ENCODE measurements at places on chromosomes 7 and 10. TPM values are rescaled to one million over a fixed set of nuclear protein-coding genes. Genes with fewer than 3 reads are reported as not detected.

Gene KLF14
- polyA plus RNA-seq, result 0.07 TPM

Gene AKR1B15
- polyA plus RNA-seq, result 0.18 TPM

Gene CARD11
- polyA plus RNA-seq, result 2.7 TPM

DNA sequence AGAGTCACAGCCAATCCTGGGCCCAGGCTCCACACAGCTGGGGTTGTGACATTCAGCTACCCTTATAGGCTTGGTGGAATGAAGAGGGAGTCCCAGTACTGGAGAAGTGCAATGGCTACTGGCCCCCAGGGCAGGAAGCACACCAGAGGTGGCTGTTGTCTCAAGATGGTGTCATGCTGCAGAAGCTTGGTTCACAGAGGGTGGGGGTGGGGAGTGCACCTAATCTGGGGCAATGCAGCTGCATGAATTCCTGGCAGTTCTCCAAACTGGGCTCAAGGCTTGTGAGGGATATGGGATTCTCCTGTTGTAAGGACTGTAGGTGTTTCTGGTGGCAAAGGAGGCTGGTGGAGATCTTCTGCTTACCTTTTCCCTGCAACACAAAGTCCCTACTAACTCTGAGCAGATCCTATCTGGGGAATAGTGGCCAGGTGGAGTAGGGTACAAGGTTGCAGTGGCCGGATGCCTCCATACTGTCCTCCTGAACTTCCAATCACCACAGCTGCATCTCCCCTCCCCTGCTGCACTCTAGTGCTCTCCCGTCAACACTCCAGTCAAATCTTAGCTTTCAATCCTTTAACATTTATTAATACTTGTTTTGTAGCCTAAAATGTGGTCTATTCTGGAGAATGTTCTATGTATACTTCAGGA, 27.4 kb upstream of the PLA2G12B start:
- DNase-seq, result no peak

- no peak for DNase-seq
Measured at GRCh38 chr7:87475359-87476178, at the start of gene ABCB4. Gene ABCB4, minus strand, starts transcription at chr7:87475680. Its CDS starts 215 bp downstream, at chr7:87475465.

DNA sequence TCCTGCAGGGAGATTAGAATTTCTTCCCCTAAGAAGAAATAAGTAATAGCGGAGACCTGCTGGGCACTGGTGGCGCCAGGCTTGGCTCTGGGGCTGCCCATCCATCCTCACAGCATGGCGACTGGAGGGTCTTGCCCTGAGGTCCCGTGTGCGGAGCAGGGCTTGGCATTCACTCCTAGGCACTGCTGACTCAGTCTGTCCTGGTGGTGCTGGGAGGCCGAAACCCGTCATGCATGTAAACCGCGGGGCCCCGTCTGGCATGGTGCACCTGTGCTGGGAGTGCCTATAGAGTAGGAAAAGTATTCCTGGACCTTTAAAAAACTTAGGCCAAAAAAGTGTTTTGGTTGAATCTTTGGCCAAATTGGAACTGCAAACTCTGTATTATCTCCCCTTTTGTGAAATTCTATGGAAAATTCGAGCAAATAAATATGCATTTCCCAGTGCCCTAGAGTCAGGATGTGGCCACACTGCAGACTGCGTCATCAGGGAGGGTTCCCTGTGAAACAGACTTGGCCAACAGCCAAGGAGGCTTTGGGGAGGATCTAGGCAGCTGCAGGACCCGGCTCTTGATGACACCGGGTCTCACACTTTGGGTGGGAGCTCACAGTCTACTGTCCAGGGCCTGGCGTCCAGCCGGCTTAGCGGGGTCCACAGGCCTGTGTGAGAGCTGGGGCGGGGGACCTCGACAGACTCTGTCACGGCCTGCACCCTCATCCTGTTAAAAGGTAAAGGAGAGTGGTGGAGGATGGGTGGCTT, 122.3 kb downstream of the VIPR2 start:
- DNase-seq, result no peak

DNA sequence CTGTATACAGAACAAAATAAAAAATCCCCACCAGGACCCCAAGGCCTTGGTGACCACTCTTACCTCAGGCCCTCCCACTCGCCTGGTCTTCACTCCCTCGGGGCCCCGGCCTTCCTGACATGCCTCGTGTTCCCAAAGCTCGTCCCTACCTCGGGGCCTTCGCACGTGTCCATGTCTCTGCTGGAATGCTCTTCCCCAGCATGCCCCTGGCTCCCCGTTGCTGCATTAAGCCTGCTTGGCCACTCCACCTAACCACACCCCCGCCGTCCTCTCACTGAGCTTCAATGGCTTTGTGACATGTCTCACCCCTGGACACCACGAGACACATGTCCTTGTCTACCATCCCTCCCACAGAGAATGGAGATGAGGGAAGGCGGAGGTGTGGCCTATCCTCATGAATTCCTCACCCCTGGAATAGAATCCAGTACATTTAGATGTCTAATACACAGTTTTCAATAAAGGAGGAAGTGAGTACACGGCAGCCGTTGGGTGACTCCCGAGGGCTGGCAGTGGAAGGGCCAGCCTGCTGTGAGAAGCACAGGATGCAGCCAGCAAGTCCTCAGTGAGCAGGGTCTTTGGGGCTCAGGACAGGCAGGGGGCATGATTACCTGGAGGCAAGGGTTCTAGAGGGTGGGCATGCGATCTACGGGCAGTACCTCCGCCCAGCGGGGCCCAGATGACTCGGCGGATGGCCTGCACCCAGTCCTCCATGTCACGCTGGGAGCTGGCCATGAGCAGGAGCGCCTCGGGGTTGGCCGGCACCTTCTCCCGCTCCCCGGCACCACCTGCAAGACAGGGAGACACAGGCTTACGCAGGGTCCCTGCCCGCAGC, 125.7 kb downstream of the ARHGAP22 start:
- no peak for DNase-seq

GRCh38 chr7:47648275-47648925, 66.5 kb upstream of the TNS3 start:
- no peak for DNase-seq

DNA sequence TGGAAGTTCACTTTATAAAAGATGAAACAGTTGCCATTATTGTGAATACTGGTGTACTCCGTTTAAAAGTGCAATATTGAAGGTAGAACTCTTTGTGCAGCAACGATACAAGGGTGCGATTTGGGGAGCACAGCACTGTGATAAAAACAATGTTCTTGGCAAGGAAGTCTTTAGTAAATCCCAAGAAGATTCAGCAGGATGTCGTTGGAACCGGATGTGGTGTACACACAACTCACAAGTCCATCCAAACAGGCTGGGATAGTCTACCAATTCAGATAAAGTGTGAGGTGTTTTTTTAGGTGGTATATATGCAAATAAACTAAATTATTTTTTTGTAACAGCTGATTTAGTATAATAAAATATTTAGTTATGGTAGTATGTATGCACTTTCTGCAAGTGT, 46.7 kb downstream of the ZNF777 start:
- no peak for DNase-seq

DNA sequence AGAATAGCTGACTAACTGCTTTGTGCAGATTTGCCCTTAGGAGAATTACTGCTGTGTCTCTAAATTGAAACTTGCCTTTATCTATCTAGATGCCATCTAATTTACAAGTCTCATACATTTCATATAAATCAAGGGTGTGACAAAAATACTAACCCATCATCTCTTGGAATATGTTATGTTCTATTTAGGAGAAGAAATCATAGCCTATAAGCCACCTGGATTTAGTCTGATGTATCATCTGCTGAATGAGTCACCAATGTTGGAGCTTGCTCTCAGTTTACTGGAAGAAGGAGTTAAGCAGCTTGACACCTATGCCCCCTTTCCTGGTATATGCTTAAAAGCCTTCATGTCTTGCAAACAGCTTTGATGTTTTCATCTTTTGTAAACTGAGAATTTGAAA, 43.5 kb downstream of the NUP205 start:
- DNase-seq, result no peak

DNA sequence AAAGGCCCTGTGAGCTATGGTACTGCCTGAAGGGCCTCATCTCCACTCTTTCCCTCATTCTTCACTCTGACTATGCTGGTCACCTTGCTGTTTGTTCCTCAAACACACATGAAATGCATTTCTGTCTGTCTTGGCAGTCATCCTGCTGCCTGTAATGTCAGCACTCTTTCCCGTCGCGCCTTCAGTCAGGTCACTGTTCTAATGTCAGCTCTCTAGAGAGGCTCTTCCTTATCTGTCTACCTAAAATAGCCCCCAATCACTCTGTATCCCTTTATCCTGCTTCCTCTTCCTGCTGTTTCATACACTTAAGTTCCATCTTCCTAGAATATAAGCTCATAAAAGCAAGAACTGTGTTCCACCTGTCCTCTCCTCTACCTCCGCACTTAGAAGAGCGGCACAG, 215.5 kb downstream of the ZNF33B start:
- DNase-seq, result no peak

DNA sequence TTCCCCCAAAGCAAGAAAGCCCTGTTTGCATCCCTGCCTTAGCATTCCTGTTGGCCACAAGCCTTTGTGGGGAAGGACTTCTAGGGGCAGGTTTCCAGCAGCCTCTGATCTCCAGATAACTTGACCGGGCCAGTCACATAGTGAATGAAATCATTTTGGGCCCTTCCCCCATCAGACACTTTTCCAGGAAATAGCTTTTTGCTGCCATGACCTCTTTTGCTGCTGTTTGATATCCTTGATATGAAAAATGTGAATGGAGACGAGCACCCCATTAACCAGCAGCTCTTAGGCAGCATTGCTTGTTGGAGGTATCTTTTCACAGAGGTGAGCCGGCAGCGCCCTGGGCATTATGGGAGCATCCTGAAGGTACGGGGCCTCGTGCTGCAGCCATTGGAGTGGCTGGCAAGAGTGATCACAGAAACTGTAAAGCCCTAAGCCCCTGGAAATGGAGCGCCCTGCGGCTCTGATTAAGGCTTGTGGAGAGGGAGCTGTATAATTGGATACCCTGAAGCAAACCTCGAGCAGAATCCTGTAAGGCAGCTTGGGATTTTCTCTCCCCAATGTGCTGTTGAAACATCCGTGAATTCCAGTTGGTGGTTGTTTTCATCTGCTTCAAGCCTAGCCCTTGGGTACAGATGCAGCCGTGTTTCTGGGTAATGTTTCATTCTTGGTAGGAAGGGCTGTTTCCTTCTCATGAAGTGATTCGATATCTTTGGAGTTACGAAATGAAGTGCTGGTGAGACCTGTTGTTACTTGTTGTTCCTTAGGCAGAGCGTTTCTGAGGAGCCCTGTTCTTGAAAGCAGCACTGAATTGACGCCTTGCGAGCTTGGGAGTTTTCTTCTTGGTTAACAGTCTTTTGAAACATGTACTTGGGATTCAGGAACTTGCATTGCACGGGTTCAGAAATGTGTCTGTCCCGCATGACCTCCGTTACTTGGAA, 179.0 kb downstream of the PTEN start:
- DNase-seq, result peak; percentile 55

GRCh38 chr7:46389146-46389545, 468.1 kb upstream of the IGFBP3 start:
- DNase-seq, result no peak

DNA sequence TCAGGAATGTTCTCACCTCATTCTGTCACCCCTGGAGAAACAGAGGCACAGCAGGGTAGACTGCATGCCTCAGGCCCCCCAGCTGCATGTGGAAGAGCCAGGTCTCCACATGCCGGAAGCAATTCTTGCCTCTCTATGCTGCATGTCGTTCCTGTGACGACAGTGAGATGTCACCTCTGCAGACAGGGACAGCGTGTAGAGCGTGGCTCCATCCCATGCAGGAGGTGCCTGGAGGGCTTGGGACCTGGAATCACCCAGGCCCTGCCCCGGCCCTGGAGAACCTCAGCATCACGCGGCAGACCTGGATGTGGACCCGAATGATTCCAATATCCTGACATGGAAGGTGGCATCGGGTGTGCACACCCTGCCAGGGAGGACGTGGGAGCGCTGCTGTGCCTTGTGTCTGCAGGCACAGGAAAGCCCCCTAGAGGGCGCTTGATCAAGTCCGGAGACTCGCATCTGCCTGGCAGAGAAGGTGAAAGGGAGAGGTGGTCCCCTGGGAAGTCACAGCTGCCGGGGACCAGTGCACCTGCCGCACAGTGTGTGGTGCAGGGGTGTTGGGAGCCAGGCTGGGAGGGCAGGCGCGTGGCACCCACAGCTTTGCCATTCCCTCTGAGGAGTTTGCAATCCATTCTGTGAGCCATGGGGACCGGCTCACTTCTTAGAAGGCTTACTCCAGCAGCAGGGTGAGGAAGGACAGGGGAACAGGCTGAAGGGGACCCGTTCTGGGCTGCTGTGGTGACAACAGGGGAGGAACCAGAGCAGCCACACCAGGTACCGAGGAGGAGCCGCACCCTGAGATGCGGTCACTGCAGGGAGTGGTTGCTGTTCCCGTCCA, 45.3 kb upstream of the EN2 start:
- DNase-seq, result peak; percentile 19

GRCh38 chr10:17335065-17335464, 107.0 kb downstream of the VIM start:
- no peak for DNase-seq

- no peak for DNase-seq
Measured at GRCh38 chr7:117682681-117683385, 190.4 kb downstream of the CTTNBP2 start.

- no peak for DNase-seq
Measured at GRCh38 chr10:5744849-5745248, 60.2 kb downstream of the TASOR2 start.

DNA sequence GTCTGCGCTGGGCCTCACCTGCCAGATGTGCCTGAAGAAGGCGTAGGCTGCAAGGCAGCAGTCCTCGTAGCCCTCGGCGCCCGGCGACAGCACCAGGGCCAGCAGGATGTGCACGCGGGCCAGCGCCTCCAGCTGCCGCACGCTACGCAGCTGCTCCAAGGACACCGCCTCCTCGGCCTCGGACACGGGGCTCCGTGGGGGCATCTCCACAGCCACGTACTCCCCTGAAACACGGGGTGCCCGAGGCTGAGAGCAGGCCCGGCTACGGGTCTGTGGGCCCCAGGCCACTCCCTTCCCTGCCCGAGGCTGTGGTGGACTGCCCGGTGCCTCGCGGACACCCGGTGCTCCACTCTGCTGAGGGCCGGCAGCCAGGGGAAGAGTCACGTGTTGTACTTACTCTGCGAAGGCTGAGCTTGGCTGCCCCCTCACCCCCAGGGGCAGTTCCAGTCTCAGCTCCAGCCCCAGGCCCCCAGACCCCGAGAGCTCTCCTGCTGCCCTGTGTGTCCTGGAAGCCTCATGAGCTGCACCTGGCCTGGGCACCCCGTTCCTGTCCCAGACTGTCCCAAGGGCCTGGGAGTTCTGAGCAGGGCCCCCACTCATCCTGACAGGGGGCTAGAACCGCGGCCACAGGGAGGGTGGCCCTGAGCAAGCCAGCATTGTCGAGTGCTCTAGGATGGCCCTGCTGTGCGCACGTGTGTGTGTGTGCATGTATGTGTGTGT, 62.8 kb downstream of the CFAP46 start:
- DNase-seq, result peak; percentile 24

GRCh38 chr10:13871776-13872175, 285.0 kb downstream of the PRPF18 start:
- no peak for DNase-seq

- DNase-seq, result no peak
Measured at GRCh38 chr10:132037676-132037975, 28.1 kb upstream of the JAKMIP3 start.

- DNase-seq, result peak; percentile 8
Measured at GRCh38 chr10:62924344-62924748, 108.2 kb upstream of the EGR2 start.

DNA sequence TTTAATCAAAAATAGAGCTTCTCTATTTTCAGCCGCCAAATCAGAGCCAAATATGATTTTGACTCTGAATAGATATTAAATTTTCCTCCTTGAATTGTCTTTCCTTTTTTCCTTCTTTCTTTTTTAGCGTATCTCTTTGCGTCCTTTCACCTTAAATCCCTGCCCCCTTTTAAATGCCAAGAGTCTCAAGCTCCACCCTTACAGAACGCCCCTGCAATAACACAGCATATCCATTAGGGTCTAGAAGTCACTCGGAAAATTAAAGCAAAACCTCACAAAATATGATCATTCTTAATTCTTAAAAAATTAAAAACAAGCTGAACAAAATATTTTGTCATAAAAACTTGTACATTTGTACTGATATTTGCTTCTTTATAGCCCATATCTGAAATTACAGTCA, 51.3 kb upstream of the GRM8 start:
- no peak for DNase-seq

All from left lung (tissue), 14 donors.